ENCODE measurements at places on chromosomes 6 and 20. TPM values are rescaled to one million over a fixed set of nuclear protein-coding genes. Genes with fewer than 3 reads are reported as not detected.

DNA sequence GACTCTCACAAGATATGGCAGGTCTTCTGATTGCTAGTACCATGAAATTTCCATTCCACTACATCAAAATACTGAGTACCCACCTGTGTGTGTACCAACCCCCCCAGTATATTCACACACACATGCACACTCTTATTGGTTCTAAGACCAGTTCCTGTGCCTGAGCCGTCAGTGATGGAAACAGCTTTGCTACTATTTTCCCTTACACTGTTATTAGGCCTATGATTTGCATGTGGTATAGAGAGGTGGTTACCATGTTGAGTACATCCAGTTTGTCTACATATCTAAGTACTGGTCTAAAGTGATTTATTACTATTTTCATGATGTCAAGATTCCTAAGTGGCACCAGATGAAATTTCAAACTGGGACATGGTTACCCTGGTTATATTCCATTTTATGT, 459.9 kb downstream of the BCKDHB start:
- no peak overlapping the region for H3K27ac ChIP-seq
- no peaks in the 10 kb centered on the region for H3K36me3 ChIP-seq
- DNase-seq, result no peak

GRCh38 chr6:14320332-14320731, 202.8 kb downstream of the CD83 start:
- H3K4me1 ChIP-seq, result peaks cover 41% of the 10 kb centered on the region
- no peak overlapping the region for H3K4me3 ChIP-seq
- H3K27ac ChIP-seq, result no peak overlapping the region

GRCh38 chr6:10385524-10386132, 29.2 kb downstream of the TFAP2A start:
- peaks cover 4% of the 10 kb centered on the region for H3K36me3 ChIP-seq
- H3K27me3 ChIP-seq, result peaks cover 100% of the 10 kb centered on the region
- H3K4me3 ChIP-seq, result peak overlapping the region; percentile 47
- DNase-seq, result no peak
- peaks cover 68% of the 10 kb centered on the region for H3K4me1 ChIP-seq

DNA sequence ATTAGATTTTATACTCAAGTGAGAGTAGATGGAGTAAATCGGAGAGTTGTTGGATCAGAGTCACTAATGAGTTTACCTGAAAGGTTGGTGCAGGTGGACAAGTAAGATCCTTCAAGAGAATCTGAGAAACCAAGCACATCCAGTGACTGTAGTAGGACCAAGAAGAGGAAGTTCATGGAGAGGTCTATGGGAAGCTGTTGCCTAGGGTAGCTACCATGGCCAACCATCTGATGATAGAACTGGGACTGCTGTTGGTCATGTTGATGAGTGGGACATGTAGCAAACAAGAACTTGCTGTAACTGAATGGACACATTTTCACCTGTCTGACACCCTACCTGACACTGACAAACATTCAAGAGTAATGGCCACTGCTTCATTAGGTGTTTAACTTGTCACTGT, 11.3 kb upstream of the ADGB start:
- DNase-seq, result no peak
- H3K4me1 ChIP-seq, result no peaks in the 10 kb centered on the region
- H3K27ac ChIP-seq, result no peak overlapping the region
- H3K36me3 ChIP-seq, result no peaks in the 10 kb centered on the region

DNA sequence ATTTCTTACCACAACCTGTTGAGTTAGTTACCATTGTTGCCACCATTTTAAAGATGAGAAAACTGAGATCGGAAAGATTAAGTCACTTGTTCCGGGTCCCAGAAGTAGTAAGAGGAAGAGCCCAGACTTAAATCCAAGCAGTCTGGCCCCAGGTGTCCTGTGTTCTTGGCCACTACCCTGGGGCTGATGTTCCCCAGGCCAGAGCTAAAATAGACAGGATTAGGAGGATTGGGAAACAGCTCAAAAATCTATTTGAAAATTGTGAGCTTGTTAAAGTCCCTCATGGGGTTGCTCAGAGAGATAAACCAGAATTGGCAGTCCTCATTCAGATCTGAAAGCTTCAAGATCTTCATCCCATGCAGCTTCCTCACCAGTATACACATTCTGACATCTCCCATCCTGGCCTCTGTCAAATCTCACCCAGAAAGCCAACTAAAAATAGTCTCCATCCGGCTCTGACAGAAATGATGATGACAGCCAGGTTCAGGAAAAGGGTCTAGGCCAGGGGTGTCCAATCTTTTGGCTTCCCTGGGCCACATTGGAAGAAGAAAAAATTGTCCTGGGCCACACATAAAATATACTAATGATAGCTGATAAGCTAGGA, 62.0 kb downstream of the GFOD1 start:
- DNase-seq, result no peak
- peaks cover 44% of the 10 kb centered on the region for H3K4me1 ChIP-seq
- H3K27me3 ChIP-seq, result no peaks in the 10 kb centered on the region

GRCh38 chr6:155187994-155188706, 75.7 kb upstream of the CLDN20 start:
- peaks cover 54% of the 10 kb centered on the region for H3K4me1 ChIP-seq
- H3K27me3 ChIP-seq, result no peaks in the 10 kb centered on the region

GRCh38 chr6:113077794-113078193, 730.7 kb downstream of the RFPL4B start:
- H3K36me3 ChIP-seq, result peaks cover 7% of the 10 kb centered on the region
- no peak for DNase-seq
- no peaks in the 10 kb centered on the region for H3K27me3 ChIP-seq
- H3K4me3 ChIP-seq, result no peak overlapping the region
- no peak overlapping the region for H3K27ac ChIP-seq
- H3K4me1 ChIP-seq, result peaks cover 15% of the 10 kb centered on the region

DNA sequence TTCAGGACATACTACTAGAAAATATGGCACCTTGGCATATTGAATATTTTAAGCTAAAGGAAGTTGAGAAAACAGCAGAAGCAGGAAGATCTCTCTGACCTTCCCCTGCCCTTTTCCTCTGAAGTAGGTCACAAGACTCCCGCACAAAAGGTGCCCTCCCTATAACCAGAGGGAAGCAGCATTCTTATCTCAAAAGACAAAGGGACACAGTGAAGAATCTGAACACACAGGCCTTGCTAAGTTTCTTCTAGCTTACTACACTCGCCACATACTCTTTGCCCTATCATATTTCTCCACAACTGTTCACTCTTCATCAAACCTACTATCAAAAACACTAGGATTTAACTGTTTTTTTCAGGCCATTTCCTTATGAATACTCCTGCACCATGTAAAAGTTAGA, 151.2 kb downstream of the ELOVL4 start:
- peaks cover 20% of the 10 kb centered on the region for H3K4me1 ChIP-seq
- H3K36me3 ChIP-seq, result no peaks in the 10 kb centered on the region
- DNase-seq, result no peak
- H3K4me3 ChIP-seq, result no peak overlapping the region
- peak overlapping the region; percentile 63 for H3K27ac ChIP-seq

- DNase-seq, result no peak
- H3K27me3 ChIP-seq, result no peaks in the 10 kb centered on the region
- H3K4me1 ChIP-seq, result no peaks in the 10 kb centered on the region
- no peaks in the 10 kb centered on the region for H3K36me3 ChIP-seq
These were observed 1.7 kb downstream of the SDCBP2 start for GRCh38 chr20:1327241-1327653.

GRCh38 chr6:32761548-32761947, 1.8 kb downstream of the HLA-DQB2 start:
- peaks cover 34% of the 10 kb centered on the region for H3K27me3 ChIP-seq
- H3K4me3 ChIP-seq, result no peak overlapping the region
- H3K36me3 ChIP-seq, result no peaks in the 10 kb centered on the region
- H3K4me1 ChIP-seq, result no peaks in the 10 kb centered on the region
- H3K27ac ChIP-seq, result no peak overlapping the region

- peaks cover 48% of the 10 kb centered on the region for H3K4me1 ChIP-seq
- H3K27ac ChIP-seq, result no peak overlapping the region
- no peak overlapping the region for H3K4me3 ChIP-seq
- no peak for DNase-seq
- H3K36me3 ChIP-seq, result no peaks in the 10 kb centered on the region
These were observed 207.1 kb downstream of the ARID1B start for GRCh38 chr6:156984178-156984738.

- no peak overlapping the region for H3K4me3 ChIP-seq
- H3K36me3 ChIP-seq, result peaks cover 4% of the 10 kb centered on the region
- no peaks in the 10 kb centered on the region for H3K4me1 ChIP-seq
- H3K27me3 ChIP-seq, result peaks cover 19% of the 10 kb centered on the region
- DNase-seq, result no peak
These were observed 54.8 kb downstream of the PLG start for GRCh38 chr6:160756871-160757270.

- DNase-seq, result no peak
- no peaks in the 10 kb centered on the region for H3K27me3 ChIP-seq
- peaks cover 9% of the 10 kb centered on the region for H3K36me3 ChIP-seq
- peaks cover 8% of the 10 kb centered on the region for H3K4me1 ChIP-seq
- H3K27ac ChIP-seq, result no peak overlapping the region
These were observed 81.7 kb downstream of the PREP start for GRCh38 chr6:105321207-105321606.

DNA sequence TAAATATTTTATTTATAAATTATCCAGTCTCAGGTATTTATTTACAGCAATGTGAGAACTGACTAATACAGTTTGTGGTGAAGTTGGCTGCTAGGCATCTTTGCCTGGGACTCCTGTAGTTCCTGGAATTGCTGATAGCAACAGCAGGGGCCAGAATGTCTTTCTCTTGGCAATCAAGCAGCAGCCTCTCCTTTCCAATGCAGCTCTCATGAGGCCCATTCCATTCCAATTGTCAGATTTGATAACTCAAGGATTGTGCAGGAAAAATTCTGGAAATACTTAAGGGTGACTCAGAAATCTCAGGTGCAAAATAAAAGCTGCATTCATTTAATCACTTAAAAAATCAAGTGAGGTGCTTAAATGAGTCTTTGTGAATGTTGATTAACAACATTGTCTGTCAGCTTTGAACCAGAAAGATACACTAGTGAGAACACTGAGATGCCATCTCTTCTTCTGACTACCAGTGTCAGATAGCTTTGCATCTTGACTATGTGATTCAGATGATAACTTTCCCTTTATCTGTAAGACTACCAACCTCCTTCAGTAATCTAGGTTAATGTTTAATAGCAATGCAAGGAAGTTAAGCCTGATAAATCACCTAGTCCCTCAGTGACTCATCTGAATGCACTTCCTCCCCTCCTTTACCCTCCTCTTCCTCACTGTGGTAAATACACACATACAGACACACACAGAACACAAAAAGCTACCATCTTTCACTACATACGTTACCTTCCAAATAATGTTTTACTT, 32.1 kb upstream of the COL21A1 start:
- peaks cover 11% of the 10 kb centered on the region for H3K4me1 ChIP-seq
- no peak overlapping the region for H3K27ac ChIP-seq
- DNase-seq, result no peak
- no peak overlapping the region for H3K4me3 ChIP-seq

DNA sequence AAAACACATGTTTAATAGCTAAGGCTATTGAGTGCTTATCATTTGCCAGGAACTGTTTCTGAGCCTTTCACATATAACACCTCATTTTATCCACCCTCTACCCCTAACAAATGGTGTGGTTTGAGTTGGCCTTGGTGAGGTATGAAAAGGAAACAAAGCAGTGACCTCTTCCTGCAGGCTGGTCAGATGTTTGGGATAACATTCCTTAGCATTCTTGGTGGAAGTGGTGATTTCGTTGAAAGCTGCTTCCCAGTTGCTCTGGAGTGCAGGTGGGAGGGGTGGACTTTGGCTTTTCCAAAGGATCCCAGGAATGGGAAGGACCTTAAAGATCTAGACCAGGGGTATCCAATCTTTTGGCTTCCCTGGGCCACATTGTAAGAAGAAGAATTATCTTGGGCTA, 41.3 kb downstream of the CARMIL1 start:
- no peak overlapping the region for H3K4me3 ChIP-seq
- peaks cover 21% of the 10 kb centered on the region for H3K4me1 ChIP-seq

DNA sequence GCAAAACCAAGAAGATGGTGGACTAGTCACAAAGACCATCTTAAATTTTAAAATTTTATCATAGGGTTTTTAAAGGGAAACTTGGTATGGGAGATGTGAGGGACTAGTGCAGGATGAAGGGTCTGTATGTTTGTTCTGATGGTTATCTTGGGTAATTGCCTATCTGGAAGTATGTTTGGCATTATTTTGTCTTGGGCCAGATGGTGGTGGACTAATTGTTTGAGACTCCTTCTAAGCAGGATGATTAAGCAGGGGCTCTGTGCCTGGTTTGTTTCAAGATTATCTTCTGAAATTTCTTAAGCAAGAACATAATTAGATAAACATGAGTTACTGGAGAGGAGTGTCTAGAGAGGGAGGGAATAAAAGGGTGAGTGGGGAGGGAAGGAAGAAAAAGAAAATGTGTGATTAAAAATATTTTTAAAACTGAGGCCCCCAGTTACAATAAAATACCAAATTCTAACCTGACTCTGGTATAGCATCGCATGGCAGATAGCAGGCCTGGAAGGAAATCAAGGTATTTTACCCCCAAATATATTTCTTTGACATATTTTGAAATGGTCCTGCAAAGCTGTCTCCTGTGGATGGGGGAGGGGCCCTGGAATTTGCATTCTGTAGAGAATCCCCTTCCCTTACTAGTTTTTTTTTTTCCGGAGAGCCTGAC, 49.9 kb upstream of the FAM184A start:
- DNase-seq, result no peak
- no peaks in the 10 kb centered on the region for H3K27me3 ChIP-seq
- no peaks in the 10 kb centered on the region for H3K4me1 ChIP-seq
- H3K27ac ChIP-seq, result no peak overlapping the region

- no peak overlapping the region for H3K4me3 ChIP-seq
- H3K36me3 ChIP-seq, result peaks cover 5% of the 10 kb centered on the region
- H3K27ac ChIP-seq, result no peak overlapping the region
- peaks cover 20% of the 10 kb centered on the region for H3K27me3 ChIP-seq
These were observed 41.0 kb upstream of the SRSF6 start for GRCh38 chr20:43416591-43417228.

ACSS1 gene
- 14.0 TPM for total RNA-seq

COL11A2 gene
- 4.2 TPM for total RNA-seq

SLC22A3 gene
- not detected for total RNA-seq

OGFRL1 gene
- 7.6 TPM for total RNA-seq

TNFRSF6B gene
- not detected for total RNA-seq

PTPRT gene
- 0.56 TPM for total RNA-seq

Data from neural crest cell (in vitro differentiated cells).